HuH-7.5 (cell line): ENCODE measurements at places on chromosomes 7 and 10.
A peak's percentile ranks its signal among the peaks of the same experiment; 100 is the strongest.

DNA sequence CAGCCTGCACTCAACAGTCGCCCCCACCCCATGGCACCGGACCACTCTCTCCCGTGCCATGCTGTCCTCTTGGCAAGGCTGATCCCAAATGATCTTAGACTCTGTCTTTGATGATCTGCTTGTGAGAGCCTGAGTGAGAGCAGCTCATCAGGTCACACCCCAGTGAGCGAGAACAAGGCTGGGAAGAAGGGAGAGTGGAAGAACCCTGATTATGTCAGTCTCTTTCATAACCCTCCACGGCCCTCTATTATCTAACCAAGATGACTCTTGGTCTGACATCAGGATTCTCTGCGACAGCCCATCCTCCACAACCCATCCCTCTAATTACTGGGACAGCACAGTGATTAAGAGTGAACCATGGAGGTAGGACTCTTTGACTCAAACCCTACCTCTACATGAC is 53.1 kb upstream of the C7orf33 start:
- DNase-seq = no peak

DNA sequence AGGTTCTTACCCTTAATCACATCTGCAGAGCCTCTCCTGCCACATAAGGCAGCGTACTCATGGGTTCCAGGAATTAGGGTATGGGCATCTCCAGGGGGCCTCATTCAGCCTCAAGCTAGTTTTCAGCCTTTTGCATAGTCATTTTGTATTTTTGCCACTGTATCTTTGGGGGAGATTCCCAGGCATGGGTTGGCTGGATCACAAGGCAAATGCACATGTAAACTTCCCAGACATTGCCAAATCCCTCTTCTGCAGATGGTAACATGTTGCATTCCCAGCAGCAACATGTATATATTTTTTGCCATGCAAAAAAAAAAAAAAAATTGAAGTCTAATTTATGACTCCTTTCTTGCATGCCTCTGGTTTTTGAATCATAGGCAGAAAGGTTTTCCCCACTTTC is 595.4 kb upstream of the FOXK1 start:
- DNase-seq = no peak

DNA sequence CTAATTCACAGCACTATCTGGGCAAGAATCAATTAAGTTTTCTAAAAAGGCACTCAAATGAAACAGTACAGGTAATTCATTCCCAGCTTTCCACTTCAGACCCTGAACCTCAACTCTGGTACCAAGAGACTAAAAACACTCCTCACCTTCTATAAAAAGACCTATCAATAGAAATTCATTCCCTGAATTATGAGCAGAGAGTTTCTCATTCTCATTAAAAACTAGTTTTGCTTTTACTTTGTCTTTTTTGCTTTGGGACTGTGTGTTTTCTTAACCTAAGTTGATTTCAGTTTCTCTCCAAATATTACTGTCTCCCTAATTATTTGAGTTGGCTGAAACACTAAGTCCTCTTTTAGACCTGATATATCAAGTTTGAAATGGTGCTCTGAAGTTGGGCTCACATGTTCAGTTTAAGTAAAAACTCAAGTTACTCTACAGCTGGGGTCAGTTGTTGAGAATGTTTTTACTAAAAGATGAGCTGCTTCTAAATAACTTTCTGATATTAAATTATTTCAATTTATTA is 189.5 kb downstream of the JAZF1 start:
- DNase-seq = no peak

DNA sequence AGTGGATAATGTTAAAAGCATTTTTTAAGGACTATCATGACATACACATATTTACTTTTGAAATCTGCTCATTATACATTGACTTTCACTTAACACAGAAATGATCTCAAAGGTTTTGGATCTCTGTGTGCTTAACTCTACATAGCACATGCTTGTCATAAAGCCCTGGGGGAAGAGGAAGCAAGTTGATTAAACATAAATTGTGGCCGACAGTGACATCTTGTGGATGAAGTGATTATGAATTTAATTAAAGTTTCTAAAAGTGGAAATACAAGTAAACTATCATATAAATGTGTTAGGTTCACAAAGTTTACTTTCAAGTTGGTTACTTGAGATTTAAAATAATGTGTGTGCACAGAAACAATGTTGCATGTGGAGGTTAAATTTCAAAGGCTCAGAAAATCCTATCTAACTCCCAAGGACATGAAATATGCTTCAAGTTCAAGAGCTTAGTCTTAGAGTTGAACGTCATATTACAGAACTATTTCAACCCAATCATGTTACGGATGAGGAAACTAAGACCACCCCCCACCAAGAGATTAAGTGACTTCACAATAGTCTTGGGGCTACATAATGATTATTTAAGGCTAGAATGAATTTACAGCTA is 1247.8 kb downstream of the GATA3 start:
- DNase-seq = peak; percentile 8

DNA sequence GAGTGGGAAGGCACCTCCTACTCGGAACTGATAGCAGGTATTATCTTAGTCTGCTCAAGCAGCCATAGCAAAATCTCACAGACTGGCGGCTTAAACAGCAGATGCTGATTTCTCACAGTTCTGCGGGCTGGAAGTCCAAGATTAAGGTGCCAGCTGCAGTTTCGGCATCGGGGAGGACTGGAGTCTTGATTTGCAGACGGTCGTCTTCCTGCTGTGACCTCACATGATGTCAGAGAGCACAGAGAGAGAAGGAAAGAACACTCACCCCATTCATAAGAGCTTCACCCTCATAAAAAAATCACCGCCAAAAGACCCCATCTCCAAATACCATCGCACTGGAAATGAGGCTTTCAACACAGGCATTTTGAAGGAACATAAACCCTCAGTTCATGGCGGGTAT is 216.5 kb upstream of the PITRM1 start:
- DNase-seq = no peak

- DNase-seq = no peak
Measured at GRCh38 chr10:4384245-4384644, 441.8 kb upstream of the AKR1E2 start.

DNA sequence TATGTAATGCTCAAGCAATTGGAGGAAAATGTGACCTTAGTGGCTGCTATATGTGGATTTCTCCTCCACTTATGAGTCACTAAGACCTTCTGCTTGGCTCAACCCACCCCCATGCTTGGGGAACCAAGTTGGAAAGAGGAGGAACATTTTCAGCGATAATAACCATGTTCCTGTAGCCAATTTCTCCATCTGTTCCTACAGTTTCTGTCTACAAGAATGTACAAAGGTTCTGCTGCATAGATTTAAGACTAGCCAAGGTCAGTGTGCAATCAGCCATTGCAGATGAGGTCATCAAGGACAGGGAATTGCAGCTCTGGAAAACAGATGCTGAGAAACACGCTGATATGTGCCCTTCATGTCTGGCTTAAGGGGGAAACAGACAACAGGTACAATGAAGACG is 5.6 kb upstream of the NRCAM start:
- DNase-seq = no peak

GRCh38 chr10:49143249-49143648 is 9.4 kb upstream of the FAM170B start:
- DNase-seq = no peak

DNA sequence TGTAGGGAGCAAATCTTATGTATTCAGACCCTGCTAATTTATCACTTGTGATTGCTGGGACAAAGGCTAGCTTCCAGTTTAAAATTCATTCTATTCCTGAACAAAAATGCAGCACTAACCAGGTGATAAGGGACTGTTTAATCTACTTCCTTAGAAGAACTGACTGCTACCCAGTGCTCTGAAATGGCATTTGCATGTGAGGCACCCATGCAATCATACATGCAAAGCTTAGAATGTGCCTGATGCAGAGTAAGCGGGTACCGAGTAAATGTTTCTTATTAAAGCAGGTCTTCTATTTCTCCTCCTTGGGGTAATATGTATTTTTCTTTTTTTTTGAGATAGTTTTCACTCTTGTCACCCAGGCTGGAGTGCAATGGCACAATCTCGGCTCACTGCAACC is 54.5 kb downstream of the NEURL1 start:
- DNase-seq = no peak

- DNase-seq = no peak
Measured at GRCh38 chr10:75375838-75376237, 25.7 kb downstream of the ZNF503 start.

DNA sequence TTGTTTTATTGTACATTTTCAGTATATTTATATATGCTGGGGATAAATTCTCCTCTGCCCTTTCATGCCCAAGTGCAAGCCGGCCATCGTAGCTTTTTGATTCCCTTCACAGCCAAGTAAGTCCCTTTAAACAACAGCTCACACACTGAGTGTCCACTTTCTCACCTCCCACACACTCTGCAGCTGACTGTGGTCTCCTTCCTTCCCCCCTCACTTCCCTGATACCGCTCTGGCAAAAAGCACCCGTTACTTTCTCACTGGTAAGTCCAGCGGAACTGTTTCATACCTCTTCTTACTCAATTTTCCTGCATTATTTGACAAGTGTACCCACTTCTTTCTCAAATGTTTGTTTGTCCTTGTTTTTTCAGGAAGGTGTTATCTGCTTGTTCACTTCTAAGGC is 35.2 kb downstream of the MGAM start:
- no peak for DNase-seq

- no peak for DNase-seq
Measured at GRCh38 chr7:28953633-28954032, 4.5 kb downstream of the TRIL start.

DNA sequence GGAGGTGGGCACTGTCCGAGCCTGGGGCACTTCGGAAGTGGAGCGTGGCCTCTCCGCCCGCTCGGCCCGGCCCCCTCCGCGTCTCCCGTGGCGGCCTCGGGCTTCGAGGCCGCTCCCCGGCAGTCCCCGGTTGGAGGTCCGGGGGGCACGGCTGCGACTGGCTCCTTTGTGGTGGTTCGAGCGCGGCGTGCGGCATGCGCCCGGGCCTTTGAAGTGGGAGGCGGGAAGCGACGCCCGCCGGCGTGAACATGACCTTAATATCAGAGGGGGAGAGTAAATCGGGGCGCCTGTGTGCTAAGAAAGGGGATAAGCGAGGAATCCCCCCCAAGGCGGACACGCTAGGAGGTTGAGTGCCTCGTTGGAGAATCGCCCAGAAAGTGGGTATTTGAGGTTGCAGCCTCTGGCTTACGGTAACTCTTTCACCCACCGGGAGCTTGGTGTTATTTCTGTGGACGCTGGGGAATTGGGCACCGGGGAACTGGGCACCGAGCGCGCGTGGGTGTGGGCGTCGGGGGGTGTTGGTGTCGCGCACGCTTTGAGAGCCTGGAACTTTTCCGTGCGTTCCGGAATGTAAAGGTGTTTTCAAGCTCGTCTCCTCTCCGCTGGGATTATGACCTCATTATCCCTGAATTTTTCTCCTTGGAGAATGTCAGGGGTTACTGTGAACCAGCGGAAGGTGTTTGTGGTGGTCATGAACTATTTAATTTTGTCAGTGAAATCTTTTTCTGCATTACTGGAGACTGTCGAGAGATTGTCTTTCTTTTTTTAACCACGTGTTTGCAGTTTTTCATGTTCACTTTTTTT is 660 bp downstream of the SUV39H2 start:
- DNase-seq = peak; percentile 40

DNA sequence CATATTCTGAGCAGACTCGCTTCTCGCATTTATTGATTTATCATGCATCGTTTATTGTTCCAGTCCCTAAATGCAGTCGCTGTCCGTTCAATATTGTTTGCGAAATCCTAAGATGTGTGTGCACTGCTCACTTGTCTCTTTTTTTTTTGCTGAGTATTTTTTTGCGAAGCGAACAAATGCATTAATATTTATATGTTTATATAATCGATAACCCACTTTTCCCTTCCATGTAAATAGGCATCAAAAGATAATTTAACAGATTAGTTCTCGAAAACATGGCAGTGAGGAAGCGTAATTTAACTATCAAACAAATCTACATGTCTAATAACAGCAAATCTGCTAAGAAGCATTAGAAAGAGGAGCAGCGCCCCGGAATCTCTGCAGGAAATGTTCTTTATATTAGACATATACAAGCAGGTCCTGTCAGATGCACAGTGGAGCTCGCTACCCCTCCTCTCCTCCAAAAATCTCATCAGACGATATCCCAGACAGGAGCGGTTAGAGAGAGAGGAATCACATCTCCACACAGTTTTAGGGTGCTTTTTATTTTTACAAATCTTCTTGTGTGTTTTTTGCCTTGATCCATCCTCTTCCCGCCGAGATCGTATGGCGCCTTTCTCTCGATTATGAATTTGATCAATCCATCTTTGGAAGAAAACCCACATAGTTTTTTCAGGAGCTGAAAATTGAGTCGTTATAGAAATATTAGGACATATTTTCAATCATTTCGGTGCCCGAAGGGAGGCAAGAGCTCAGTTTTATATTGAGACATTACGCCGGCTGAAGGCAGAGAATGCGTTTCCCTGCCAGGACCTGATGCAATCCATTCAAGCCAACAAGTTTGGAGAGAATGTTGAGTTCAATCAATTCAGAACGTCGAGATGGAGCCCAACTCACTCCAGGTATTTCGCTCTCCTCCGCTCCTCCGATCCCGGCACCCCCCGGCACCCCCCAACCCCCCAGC is at the start of gene ARID5B:
TSS of gene ARID5B (plus strand) at position 871 of the 964 bp plus-strand sequence. CDS start at position 882, 11 bp downstream.
- DNase-seq = peak; percentile 47

- DNase-seq = no peak
Measured at GRCh38 chr7:85770332-85770731, 583.5 kb upstream of the SEMA3D start.

- DNase-seq = no peak
Measured at GRCh38 chr7:84271543-84271942, 77.0 kb upstream of the SEMA3A start.

GRCh38 chr10:119341459-119342301 is 134.3 kb downstream of the GRK5 start:
- peak; percentile 53 for DNase-seq

GRCh38 chr7:144454256-144455039 is 51.0 kb upstream of the NOBOX start:
- DNase-seq = no peak

GRCh38 chr10:60828489-60828852 is 50.2 kb downstream of the CDK1 start:
- DNase-seq = no peak

GRCh38 chr10:71271662-71272055 is 47.4 kb upstream of the SLC29A3 start:
- no peak for DNase-seq

GRCh38 chr7:50533866-50534265 is 31.3 kb downstream of the DDC start:
- no peak for DNase-seq

- DNase-seq = no peak
Measured at GRCh38 chr10:101397140-101397539, 43.2 kb downstream of the BTRC start.

DNA sequence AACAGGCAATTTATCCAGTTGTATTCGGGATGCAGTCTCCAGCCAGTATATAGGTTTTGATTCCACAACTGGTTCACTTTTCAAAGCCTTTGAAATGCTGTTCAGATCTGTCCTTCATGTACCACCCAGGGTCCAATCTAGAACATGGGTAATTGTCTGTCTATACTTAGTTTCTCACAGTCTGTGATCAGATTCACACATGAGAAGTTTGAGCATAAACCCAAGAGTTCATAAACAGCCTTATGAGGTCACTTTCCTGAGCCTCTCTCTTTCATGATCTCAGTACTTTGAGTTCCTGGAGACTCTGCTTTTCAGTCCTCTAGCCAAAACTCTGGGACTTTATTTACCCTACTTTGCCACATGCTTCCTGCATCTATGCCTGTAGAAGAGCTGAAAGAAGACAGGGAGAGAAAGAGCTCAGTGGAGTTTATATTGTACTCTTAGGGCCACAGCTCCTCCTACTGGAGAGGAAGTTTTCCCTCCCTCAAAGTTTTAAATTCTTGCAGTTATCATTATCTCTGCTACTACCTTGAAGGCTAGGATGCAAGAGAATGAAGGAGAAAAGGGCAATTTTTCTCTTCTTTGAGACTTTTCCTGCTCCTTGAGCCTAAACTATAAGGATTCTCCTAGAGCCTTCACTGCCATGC is 172.0 kb downstream of the ZEB1 start:
- no peak for DNase-seq

GRCh38 chr10:101224910-101225823 is 4.1 kb downstream of the LBX1 start:
- no peak for DNase-seq
